Immature natural killer cell (primary cell): ENCODE measurements at places on chromosomes 3 and 15.

DNA sequence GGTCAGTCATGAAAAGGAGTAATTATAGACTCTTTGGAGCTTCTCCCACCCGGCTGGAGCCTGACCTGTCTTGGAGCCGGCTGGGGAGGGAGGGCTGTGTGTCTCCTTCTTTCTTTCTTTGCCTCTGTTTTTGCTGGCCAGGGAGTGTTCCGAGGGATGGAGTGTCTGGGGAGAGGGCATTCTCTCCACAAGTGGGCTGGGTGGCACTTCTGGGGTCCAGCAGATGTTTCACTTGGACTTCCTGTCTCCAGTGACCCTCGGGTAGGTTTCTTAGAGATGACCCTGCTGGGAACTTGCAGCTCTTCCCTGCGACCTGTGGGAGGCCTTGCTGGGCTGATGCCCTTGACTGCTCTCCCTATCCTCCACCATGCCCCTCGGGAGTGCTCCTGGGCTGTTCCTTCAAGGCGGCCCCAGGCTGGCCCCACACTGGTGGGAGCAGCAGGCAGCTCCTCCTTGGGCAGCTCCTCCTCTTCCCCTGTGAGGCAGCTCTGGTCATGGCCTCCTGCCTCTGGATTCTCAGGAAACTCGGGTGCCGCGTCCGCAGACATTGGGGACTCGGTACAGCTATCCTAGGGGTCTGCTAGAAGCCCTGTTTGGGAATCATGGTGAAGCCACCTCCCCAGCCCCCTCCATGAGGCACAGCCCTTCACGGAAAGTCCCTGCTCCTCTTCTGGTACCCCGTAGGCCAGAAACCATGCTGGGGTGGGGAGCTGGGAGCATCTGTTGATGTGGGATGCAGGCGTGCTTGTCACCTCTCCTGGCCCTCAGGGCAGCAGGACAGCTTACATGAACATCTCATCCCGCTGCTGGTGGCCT is 44.9 kb downstream of the APBA2 start:
- DNase-seq, result no peak

- no peak for DNase-seq
These were observed 2.2 kb downstream of the TEX264 start for GRCh38 chr3:51673181-51673801.

DNA sequence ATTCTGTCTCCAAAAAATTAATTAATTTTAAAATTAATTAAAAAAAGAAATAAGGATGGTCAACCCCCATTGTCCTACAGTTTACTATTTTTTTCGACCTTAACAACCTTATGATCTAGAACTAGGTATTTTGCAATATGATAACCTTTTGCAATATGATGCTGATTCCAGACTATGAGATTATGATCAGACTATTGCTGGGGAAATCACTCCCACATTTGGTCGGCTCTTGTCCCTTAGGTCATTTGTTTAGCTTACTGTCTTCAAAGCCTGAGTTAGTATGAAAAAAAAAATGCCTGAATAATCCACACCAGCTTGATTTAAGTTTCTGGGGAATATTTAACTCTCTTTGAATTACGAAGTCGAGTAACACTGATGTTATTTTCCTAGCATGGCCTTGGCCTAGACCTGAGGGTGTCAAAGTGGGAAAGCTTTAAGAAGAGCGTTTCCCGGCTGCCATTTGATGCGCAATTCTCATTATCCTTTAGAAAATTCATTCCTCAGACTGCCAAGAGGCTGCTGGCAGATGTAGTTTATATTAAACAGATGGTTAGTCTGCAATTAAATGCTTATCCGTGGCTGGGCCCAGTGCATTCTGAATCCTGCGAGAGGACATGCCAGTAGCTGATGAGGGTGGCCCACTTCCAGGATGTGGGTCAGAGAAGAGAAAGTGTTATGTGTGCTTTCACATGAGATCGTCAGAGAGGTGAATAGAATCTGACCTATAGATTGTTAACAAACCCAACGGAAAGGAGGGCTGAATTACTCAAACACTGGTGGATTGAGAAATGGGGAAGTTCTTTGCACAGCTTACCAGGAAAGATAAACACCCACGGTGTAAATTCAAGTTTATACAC is 496.0 kb upstream of the THBS1 start:
- peak; percentile 53 for DNase-seq

DNA sequence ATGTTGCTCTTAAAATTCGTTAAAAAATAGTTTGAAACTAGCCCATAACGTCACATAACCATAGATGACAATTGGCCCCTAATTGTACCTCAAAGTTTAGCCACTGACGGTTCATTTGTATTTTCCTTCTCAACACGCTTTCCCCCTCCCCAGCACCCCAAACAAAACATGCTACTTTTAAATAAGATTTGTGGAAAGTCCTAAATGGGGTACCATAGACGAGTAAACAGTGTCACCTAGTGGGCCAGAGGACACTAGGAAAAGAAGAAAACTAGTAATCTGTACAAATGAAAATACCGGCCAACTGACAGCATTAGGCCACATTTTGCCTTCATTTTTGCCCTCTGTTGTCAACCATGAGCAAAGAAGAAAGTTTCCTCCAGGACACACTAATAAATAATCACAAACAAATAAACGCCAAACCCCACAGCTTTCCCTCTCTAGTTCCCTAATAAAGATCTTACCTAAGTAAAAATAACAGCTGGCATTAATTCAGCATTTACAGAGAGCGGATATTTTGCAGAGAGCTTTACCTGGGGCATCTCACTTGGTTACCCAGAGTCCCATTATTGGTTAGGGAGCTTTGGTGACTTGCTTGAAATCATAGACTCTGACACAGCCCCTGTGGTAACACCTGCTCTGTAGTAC is 175.1 kb upstream of the ATP11B start:
- no peak for DNase-seq

- DNase-seq, result peak; percentile 19
These were observed 14.8 kb downstream of the PBRM1 start for GRCh38 chr3:52670621-52671521.

DNA sequence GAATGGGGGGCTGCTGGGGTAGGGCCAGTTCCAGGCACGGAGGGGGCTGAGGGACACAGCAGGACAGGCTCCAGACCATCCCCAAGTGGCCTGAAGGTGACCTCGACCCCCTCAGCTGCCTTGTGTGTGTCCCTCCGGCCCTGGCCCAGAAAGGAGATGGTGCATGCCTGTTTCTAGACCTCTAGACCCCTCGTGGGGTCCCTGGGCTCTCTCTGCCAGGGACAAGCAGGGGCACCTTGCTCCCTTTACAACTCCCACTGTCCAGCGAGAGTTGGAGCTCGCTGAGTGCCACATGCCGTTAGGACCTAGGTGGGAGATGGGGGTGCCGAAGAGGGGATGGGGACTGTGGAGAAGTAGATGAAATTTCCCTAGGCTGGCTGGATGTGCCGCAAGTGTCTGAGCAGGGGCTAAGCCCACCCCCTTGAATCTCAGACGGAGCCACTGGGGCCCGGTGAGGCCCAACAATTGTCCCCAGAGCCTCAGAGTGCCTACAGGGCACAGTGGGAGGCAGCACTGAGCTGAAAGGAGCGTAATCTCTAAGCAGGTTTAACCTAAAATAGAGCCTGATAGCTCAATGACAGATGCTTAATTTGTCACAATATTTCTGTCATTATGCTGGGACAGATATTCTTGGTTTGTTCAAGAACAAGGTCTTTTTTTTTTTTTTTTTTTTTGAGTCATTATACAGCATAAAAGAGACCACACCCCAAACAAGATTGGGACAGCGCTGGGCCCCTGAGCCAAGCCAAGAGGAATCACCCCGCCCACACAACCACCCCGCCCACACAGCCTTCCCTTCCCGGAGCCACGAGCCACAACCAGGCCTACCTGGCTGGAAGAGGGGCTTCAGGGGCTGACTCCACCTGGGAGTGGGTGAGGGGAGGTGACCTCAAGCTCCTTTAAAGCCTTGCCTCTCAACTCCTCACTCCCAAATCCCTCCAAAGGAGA is 23.6 kb upstream of the KLF13 start:
- DNase-seq, result no peak

- DNase-seq, result no peak
These were observed 442.6 kb upstream of the PROK2 start for GRCh38 chr3:72227486-72228070.

DNA sequence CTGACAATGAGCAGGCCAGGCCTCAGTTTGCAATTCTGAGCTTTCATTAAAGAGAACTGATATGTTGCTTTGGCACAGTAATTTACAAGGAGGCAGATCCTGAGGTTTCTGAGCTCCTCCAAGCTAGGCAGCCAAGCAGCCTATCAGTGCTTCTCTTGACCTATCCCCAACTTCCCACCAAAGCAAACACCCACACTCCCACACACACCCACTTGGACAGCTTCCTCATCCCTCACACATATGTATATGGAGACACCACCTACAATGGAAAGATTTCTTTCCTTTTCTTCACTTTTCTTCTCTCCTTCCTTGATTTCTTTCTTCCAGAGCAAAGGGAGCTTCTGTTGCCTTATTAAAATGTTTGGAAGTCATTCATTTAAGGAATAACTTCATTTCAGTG is 217.0 kb downstream of the NLGN1 start:
- no peak for DNase-seq

GRCh38 chr3:155643581-155644165 is 101.2 kb downstream of the PLCH1 start:
- no peak for DNase-seq

DNA sequence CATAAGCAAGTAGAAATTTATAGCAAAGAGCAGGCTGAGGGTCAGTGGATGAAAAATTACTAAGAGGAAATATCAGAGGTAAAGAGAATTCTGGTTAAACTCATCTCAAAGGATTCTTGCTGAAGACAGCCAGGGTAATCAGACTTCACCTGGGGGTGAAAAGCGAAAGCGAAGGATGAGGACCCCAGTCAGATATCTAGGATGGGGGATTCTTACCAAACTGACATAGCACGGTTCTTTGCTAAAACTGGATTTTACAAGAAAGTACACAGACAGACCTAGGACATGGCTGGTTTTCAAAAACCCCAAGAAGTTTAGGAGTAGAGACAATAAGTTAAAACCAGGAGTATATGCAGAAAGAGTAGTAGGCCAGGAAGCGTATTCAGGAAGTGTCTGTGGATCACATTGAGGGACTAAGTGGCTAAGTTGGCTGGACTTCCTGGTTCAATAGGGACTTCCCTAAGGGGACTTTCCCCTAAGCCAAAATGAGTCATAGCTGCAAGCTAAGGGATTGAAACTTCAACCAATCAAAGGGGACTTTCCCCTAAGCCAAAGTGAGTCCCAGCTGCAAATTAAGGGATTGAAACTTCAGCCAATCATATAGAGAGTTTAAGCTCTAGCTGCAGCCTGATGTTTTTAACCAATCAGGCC is 2.4 kb upstream of the CFAP91 start:
- peak; percentile 17 for DNase-seq

GRCh38 chr15:77599899-77600298 is 32.8 kb downstream of the LINGO1 start:
- no peak for DNase-seq

GRCh38 chr3:33659856-33660434 is 58.1 kb downstream of the CLASP2 start:
- DNase-seq, result no peak

DNA sequence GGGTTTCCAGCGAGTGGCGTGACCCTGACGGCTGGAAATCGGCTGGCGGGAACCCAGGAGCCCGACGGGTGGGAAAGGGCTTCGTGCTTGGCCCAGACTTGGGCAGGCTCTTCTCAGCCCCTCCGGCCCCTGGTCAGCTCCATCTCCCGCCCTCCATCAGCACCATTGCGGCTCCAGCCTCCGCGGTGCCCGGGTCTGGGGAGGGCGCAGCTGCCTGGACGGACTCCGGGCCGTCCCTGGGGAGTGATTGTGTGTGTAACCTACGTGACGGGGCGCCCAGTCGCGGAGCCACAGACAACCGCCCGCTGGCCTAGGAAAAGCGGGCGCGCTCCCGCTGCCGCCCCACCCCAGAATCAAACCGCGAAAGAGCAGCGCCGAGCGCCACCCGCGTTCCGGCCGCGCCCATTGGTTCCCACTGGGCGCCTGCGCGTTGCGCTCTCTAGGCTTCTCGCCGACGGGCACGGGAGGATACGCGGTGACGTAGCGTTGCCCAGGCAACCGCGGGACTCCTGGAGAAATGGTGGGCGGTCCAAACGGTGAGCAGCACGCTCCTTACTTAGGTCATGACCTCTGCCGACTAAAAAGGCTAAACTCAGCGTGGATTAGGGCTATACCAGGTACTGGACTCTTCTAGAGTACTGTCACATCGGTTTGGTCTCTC is at the start of gene CFAP20DC:
Gene CFAP20DC, minus strand, starts transcription at position 355 of the 661 bp plus-strand sequence. CDS start 394 bp downstream, outside the sequence.
- peak; percentile 69 for DNase-seq

GRCh38 chr15:25054943-25055342 is 100.2 kb downstream of the SNRPN start:
- DNase-seq, result no peak

DNA sequence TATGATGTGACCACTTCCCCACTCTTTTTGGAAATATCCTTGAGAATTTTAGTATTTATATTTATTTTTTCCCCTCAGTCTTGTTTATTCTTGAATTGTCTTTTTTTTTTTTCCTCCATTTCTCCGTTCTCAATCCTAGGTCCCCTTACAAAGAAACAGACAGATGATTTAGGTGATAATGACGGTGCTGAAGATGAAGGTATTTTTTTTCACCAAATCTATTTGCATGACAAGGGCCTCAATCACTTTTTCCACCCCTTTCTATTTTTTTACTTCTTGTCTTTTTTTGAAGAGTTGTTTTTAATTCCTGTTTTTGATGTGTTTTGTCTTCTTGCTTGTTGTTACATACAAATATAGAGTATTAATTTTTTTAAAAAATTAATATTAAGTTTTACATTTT is 402.6 kb downstream of the NLGN1 start:
- DNase-seq, result no peak

GRCh38 chr3:87324609-87325008 is 48.2 kb upstream of the POU1F1 start:
- DNase-seq, result no peak

DNA sequence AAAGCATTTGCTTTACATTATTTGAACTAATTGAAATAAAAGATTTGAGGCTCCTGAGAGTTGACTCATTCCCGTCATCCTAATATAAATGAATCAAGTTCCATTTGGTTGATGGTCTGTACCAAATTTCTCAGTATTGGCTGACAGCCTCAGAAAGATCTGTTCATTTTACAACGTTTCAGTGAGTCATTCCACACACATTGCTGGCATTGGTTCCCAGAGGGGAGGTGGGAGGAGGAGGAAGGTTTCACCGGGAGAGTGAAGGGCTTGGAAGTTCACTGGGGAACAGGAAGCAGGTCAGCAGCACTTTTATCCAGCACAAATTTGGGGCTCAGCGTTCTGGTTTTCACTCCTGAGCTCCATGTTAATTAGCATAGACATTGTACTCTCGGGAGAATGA is 176.7 kb upstream of the CADPS start:
- DNase-seq, result no peak
